ENCODE measurements at places on chromosomes 3 and 15.

GRCh38 chr3:184325715-184326369, 11.4 kb downstream of the EIF4G1 start:
- DNase-seq: no peak

- DNase-seq: no peak
Observed at GRCh38 chr3:125187599-125187910, 25.0 kb downstream of the SLC12A8 start.

DNA sequence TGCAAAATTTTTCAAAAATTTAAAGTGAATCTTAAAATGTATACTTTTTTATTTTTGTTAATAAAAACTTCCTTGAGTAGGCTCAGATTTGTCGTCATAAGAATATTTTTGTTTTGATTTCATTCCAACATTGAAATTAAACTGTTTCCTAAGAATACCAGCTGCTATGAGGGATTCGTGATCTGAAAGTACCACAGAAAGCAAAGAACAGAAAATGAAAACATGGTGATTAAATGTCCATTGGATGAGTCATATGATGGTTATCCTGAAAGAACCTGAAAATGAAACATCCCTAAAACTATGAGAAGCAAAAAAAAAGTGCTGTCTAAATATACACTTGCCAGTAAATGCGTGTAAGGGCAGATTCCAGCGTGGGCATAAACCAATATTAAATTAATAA, 143.8 kb downstream of the GMNC start:
- no peak for DNase-seq

DNA sequence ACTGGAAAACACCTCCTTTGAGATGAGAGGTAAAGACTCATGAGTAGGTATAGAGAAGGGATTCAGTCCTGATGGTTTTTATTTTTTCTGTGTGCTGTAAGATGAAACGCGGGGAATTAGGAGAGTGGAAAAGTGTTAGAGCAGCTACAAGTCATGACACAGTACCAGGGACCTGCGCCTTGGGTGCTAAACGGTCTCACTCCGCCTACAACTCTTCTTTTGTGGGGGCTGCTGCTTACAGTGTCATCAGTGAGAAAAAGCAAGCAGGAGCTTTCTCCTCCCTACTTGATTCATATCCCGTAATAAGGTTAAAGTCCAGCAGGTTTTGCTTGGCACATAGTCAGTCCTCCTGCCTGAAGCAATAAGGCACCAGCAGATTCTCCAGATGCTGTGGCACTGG, 39.1 kb downstream of the RASGRP1 start:
- no peak for DNase-seq

GRCh38 chr3:7962301-7962700, 539.3 kb upstream of the LMCD1 start:
- no peak for DNase-seq

DNA sequence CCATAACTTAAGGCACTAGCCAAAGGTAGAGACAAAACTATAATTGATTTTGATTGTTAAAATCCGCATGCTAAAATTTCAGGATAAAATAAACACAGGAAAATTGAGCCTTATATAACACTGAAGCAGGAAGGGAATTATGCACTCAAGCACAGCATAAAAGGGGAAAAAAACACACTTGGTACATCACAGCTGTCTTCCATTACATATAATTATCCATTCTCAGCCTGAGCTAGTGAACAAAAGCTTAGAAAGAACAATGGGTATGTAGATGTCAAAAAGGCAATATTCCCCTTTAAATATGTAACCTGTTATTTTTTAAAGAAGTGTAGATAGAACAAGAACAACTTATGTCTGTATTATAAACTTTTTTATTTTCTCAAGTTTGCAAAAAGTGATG, 899.2 kb downstream of the ROBO1 start:
- no peak for DNase-seq

- DNase-seq: no peak
Observed at GRCh38 chr15:35673093-35673684, 127.2 kb upstream of the DPH6 start.

DNA sequence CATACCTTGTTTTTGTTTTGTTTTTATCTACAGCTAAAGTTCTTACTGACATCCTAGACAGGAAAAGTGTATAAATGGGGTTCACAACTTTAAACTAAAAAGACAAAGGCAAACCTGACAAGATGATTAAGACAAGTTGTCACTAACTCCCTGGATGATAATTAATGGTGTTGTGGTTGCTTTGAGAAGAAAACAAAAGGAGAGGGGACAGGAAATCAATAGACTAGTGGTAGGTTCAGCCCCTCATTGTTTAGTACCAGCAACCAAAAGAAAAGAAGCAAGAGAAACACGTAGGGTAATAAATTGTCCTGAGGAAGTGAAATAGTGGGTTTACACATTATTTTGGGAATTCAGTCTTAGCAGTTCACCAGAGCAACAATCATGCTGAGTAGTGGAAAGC, 78.8 kb downstream of the BFSP2 start:
- DNase-seq: no peak

GRCh38 chr3:129975705-129976048, 1.2 kb downstream of the TRH start:
- no peak for DNase-seq

DNA sequence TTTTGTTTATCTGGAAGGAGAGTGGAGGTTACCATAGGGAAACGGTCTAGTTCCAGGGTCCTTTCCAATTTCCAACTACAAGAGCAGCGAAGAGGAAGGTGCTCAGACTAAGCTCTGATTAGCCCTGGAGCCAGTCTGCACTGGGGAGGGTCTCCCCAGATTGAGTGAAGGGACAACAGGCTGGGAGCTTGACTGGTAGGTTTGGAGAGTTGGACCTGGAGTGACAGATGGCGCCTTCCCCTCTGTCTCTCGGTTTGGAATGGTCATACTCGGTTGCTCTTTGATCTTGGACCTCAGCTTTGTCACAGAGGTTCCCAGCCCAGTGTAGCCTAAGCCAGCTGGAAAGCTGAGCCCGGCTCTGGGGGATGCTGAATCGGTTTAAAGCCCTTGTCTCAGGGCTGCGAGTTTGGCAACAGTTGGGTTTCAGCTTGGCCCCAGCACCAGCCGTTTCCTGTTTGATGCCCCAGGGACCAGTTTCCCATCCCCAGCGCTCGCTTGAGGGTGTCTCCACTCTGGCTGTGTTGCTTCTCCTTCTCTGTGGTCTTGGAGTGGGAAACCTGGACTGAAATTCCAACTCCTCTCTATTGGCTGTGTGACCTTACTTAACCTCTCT, 53.1 kb upstream of the ULK4 start:
- DNase-seq: no peak

- DNase-seq: no peak
Observed at GRCh38 chr3:120147072-120147871, 53.0 kb upstream of the GSK3B start.

- no peak for DNase-seq
Observed at GRCh38 chr3:99646107-99646435, 7.7 kb downstream of the COL8A1 start.

DNA sequence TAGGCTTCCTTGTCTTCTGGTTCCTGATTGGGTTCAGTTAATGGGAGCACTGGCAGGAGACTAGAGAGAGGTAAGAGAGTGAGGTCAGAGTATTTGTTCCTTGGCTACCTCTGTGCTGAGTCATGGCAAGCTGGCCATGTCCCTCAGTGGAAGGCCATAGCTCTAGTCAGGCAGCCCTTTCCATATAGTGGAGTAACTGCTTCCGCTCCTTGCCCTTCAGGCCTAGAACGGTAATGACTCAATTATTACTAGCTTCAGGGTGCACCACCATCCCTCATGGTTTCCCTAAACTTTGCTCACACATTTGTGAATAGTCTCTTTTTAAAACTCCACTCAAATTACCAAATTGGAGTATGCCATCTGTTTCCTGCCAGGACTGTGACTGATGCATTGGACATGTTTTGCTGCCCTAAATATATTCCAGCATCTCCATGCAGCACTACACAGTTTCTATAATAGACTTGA, 10.5 kb upstream of the ANO10 start:
- DNase-seq: no peak

GRCh38 chr15:87873516-87873915, 383.0 kb downstream of the NTRK3 start:
- no peak for DNase-seq

DNA sequence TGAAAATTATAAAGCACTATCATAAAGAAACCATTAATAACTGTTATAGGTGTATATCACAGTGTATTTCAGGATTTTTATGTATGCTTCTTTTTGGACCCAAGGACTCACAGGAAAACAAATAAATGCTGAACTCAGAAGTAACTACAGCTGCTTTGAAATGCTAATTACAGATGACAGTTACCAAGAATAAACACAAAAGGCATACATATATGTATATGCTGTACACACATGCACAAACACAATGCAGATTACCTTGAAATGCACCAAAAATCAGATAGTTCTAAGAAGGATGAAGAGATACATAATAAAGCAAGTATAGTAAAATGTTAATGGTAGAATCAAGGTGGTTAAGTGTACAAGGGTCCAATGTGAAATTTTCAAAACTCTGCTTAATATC, 52.2 kb downstream of the ZNF280D start:
- no peak for DNase-seq

GRCh38 chr3:116314476-116314875, 130.8 kb downstream of the LSAMP start:
- no peak for DNase-seq

DNA sequence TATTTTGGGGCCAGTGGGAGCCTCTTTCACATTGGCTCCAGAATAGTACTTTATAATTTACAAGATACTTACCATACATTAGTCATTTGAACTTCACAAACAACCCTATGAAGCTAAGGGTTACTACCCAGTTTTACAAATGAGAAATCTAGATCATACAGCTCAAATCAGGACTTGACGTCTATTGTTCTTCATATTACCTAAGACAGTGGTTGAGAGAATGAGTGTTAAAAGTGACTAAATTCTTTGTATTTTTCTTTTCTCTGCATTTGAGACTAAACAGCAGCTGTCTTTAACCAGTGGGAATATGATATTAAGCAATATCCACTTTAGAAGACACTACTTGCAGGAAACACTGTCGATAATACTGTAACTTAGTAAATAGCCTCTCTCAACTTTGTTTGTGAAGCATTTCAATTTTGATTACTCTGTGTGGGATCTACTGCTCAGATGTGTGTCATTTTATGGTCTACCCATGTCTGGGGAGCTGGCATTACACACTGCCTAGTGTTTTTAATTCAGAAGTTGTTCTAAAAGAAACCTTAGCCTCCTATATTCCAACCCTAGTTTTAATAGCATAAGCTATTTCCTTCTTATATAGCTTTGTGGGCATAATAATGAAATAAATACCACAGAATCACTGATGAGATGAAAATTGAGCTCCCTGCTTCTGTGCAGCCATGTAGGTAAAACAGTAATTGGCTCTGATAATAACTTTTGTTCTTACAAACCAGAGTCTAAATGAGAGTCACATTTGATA, 45.9 kb downstream of the IQCH start:
- DNase-seq: no peak

GRCh38 chr15:50783411-50783810, 17.9 kb upstream of the SPPL2A start:
- DNase-seq: no peak

GRCh38 chr3:42876401-42876800, 722 bp upstream of the CYP8B1 start:
- no peak for DNase-seq

DNA sequence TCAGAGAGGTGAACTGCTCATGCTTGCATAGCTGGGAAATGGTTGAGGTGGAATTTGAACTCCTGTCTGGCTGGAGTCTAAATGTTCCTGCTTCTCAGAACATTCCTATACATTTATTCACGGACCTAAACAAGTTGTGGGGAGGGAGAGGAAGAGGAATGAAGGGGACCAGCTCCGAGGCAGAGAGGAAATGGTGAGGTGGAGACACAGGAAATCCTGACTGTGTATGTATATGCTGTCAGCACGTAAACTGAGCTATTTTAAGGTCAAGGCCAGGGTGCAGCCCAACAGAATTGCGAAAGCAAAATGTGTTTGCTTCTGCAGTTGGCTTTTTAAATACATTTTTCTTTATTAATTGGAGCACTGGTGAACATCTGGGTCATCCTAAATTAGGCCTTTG, 74.1 kb upstream of the POMGNT2 start:
- DNase-seq: no peak

- DNase-seq: no peak
Observed at GRCh38 chr15:80173022-80173759, 20.4 kb downstream of the FAH start.

- no peak for DNase-seq
Observed at GRCh38 chr3:100972867-100973266, 20.4 kb downstream of the ABI3BP start.

DNA sequence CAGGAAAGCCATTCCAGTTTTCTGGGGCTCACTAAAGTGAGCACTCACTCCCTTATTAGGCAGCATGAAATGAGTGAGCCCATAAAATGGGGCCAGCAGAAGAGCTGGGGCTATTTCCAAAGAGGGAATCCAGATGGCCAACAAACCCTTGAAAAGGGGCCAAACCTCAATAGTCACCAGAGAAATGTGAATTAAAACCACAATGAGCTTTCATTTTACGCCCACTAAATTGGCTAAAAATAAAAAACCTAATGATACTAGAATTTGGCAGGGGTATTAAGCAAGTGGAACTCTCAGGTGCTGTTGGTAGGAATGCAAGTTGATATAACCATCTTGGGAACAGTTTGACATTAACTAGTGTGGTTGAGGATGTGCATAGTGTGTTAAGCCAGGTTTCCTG, 42.1 kb upstream of the RAF1 start:
- DNase-seq: no peak

GRCh38 chr3:120489421-120489820, 38.6 kb upstream of the FSTL1 start:
- no peak for DNase-seq

GRCh38 chr15:47356297-47356696, 361.0 kb upstream of the SEMA6D start:
- no peak for DNase-seq

- no peak for DNase-seq
Observed at GRCh38 chr3:150607267-150608065, 4.3 kb downstream of the SELENOT start.

GRCh38 chr3:195736866-195737490, 16.2 kb downstream of the MUC20 start:
- DNase-seq: no peak

GRCh38 chr15:44790656-44791055, 54.3 kb downstream of the TRIM69 start:
- no peak for DNase-seq

DNA sequence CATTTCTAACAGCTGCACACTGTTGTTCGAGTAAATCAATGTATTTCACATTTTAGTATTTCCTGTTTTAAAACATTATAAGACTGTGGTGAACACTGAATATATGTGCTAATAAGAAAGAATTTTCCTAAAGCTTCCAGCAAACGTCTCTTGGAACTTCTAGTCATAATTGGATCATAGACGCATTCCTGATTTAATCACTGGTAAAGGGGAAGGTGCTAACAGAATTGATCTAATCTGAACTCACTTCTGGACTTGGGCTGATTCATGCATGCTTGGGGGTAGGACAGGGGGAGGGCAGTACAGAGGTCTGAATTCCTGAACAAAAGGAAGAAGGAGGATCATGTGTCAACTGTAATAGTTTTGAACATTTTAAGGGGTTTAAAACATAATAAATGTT, 7.3 kb upstream of the LEKR1 start:
- DNase-seq: no peak

- DNase-seq: no peak
Observed at GRCh38 chr3:42025370-42026138, 63.7 kb upstream of the ULK4 start.

GRCh38 chr3:113264283-113265131, 53.1 kb downstream of the BOC start:
- DNase-seq: no peak
